GM23248 (cell line): ENCODE measurements at places on chromosomes 3 and 15.
A peak's percentile ranks its signal among the peaks of the same experiment; 100 is the strongest.

DNA sequence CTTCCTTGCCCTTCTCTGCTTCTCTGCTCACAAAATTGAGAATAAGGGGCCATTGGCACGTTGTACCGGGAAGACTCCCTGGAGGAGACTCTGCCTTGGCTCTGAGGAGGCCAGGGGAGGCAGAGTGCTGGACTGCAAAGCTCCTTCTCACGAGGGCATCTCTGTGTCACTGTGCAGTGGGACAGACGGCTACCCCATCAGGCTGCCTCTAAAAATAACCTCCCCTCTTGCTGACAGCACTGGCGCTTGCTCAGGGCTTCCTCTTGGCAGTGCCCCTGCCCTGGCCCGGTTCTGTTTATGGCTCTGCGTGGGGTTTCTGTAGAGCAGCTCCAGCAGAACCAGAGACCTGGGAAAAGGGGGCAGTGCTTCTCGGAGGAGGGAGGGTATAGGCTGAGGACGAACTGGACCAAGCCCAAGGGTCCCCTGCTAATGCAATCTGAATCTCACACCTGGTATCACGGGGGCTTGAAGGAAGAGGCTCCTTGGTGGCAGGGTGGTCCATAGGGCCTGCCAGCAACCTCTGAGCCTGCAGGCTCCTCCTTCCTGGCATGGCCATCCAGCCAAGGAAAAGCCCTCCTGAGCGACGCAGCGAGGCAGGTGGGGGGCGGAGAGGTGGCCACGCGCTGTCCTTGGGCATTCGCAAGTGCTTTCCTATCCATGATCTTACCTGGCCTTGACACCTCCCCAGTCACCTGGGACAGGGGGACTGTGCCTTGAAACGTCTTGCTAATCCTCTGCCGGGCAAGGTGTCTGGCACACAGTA, 63.3 kb upstream of the TLE3 start:
- no peak for DNase-seq
- peaks cover 22% of the 10 kb centered on the region for H3K4me1 ChIP-seq
- no peaks in the 10 kb centered on the region for H3K36me3 ChIP-seq
- no peak overlapping the region for H3K4me3 ChIP-seq

DNA sequence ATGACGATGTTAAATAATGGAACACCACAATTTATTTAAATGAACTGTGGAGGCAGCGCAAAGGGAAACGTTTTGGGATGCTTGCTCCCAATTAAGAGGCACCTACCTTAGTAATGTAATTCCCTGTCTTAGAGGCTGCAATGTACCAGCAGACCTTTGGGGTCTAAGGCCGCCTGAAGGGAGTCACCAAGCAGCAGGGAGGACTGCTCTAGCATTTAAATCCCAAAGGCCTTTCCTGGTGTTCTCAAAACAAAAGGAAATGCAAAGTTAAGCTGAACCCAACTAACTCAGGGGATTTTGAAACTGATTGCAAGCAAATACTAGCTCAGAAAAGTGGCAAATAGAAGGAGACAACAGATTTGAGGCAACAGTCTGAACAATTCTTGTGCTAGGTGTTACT, 510.8 kb downstream of the GABRG3 start:
- H3K4me3 ChIP-seq, result no peak overlapping the region
- no peaks in the 10 kb centered on the region for H3K36me3 ChIP-seq
- no peak for DNase-seq
- no peak overlapping the region for H3K27ac ChIP-seq
- H3K4me1 ChIP-seq, result no peaks in the 10 kb centered on the region
- no peaks in the 10 kb centered on the region for H3K27me3 ChIP-seq

GRCh38 chr15:45338417-45338816, 39.9 kb downstream of the GATM start:
- no peaks in the 10 kb centered on the region for H3K4me1 ChIP-seq
- no peak overlapping the region for H3K27ac ChIP-seq

GRCh38 chr3:136276049-136276755, 26.1 kb downstream of the PCCB start:
- H3K4me1 ChIP-seq, result no peaks in the 10 kb centered on the region
- no peak for DNase-seq
- no peak overlapping the region for H3K27ac ChIP-seq
- peaks cover 5% of the 10 kb centered on the region; the same call in 1 of the 2 replicates for H3K36me3 ChIP-seq
- no peak overlapping the region for H3K4me3 ChIP-seq

DNA sequence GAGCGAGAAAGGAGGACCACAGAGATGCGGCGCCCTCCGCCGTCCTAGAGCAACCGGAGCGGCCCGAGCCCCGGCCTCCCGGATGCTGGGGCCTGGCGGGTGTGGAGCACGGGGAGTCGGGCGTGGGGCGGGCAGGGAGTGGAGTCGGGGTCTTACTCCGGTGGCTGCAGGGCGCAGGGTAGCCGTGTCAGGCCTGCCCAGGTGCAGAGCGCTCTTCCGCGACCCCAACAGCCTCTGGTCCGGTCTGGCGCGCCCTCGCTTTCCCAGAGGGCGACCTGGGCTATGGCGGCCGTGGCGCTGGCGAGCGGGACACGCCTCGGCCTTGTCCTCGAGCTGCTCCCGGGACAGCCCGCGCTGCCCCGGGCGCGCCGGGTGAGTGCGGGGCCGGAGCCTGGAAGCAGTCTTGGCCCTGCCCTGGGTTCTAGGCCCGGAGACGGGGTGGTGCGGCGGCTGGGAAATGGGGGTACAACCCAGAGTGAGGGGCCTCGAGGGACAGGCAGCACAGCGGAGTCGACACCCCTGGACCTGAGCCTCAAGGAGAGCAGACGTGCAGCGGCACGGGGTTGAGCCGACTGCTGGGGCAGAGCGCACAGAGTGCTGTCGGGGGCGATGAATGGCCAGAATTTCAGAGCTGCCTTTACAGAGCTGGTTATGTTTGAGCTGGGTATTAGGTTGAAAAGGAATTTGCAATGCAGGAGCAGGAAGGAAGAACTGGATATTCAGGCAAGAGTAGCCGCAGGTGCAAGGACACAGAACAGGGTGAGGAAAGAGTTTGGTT, at the start of gene ZNF662:
Gene ZNF662, plus strand, starts transcription at position 73 of the 778 bp plus-strand sequence. CDS start 1,973 bp downstream, outside the sequence.
- H3K27me3 ChIP-seq, result no peaks in the 10 kb centered on the region; the same call in 1 of the 2 replicates
- DNase-seq, result peak; percentile 65
- H3K27ac ChIP-seq, result no peak within 1 kb of the TSS
